ENCODE measurements at places on chromosomes 11 and 22. TPM values are rescaled to one million over a fixed set of nuclear protein-coding genes. Genes with fewer than 3 reads are reported as not detected.

- DNase-seq = no peak
These were observed 440.1 kb downstream of the NTM start for GRCh38 chr11:131810541-131810940.

GRCh38 chr11:64000026-64000739 is 13.9 kb downstream of the OTUB1 start:
- DNase-seq = no peak

- no peak for DNase-seq
These were observed 785.6 kb downstream of the BRD1 start for GRCh38 chr22:49042066-49042465.

- DNase-seq = no peak
These were observed 148.7 kb upstream of the TIMP3 start for GRCh38 chr22:32652645-32653270.

- DNase-seq = peak; percentile 65
These were observed 7.8 kb upstream of the P4HA3 start for GRCh38 chr11:74319139-74319816.

GRCh38 chr11:38788561-38788960 is 2190.5 kb upstream of the RAG2 start:
- no peak for DNase-seq

DNA sequence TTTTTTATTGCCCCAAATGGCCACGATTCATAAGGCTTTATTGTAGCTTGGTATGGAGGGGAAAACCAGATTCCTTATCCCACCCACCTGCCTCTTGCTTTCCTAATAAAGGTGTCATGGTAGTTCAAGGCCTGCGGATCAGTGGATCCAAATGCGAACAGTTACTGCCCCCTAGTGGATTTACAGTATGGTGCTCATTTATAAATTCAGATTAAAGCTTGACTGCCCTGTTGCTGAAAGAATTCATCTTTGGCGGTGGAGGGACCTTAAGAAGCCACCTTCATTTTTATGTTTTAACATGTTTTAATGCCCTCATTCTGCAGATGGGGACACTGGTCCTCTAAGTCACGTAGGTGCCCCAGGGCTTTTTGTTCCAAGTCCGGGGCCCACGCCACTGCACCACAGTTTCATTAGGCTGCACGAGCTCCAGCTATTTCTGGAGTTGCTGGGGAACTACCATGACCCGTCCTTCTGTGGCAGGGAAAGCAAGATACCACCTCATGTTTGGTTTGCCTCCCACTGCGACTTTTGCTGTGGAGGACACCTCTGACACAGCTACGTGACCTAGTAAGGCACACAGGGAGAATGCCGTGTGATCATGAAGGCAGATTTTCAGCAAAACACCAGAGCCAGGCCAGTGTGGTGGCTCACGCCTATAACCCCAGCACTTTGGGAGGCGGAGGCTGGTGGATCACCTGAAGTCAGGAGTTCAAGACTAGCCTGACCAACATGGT is 15.6 kb upstream of the INCENP start:
- peak; percentile 44 for DNase-seq

DNA sequence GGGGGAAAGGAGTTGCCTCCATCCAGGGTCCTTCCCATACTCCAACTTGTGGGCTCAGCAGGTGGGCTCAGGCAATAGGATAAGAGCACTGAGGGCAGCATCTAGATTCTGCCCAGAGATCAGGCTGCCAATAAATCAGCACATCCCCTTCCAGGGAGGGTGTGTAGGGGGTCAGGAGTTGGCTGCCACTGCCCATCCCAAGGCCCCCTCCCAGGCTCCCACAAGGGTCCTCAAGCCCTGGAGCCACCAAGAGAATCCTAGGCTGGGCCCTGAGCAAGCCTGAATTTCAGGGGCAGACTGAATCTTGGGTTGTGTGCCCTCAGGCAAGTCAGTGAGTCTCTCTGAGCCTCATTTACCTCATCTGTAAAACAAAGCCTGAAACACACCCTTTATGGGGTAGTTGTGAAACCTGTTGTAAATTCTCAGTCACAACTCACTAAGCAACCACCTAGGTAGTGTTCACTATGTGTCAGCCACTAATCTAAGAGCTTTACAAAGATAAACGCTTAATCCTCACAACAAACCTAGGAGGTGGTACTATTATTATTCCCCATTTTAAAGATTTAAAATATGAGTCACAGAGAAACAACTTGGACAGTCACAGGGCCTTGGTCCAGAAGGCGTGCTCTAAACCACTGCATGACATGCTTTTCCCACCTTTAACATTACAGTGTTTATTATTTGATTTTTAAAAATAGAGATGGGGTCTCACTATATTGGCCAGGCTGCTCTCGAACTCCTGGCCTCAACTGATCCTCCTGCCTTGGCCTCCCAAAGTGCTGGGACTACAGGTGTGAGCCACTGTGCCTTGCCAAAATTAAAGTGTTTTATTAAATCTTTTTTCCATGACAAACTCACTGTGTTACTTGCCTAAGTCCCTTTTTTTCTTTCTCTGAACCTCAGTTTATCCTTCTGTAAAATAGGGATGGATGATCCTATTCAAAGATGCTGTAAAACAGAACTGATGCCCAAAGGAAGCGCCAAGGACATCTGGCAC is 36.2 kb downstream of the LMO1 start:
- no peak for DNase-seq

Gene APOBEC3B
- total RNA-seq = 5.1 TPM

Gene THY1
- total RNA-seq = not detected

Gene APOL4
- not detected for total RNA-seq

Gene COMMD9
- total RNA-seq = 29.3 TPM

Gene MAP6
- 0.05 TPM for total RNA-seq
